ENCODE measurements at places on chromosomes 6 and 20. TPM values are rescaled to one million over a fixed set of nuclear protein-coding genes. Genes with fewer than 3 reads are reported as not detected.

The CDK5RAP1 gene
- total RNA-seq = 21.1 TPM

The TSPO2 gene
- not detected for total RNA-seq

The TFAP2C gene
- not detected for total RNA-seq

The TDRD6 gene
- total RNA-seq = 0.05 TPM

The DEF6 gene
- 0.88 TPM for total RNA-seq

The ARMC2 gene
- total RNA-seq = 0.79 TPM

The PLCB4 gene
- total RNA-seq = 13.8 TPM

The PRR18 gene
- total RNA-seq = not detected

The CRYBG1 gene
- 38.1 TPM for total RNA-seq

The ARMH2 gene
- total RNA-seq = not detected

The TRIM10 gene
- total RNA-seq = not detected

The DCDC2 gene
- 1.0 TPM for total RNA-seq

The CENPW gene
- 4.8 TPM for total RNA-seq

The BPI gene
- not detected for total RNA-seq

Data from dermis blood vessel endothelial cell (primary cell).